B cell (primary cell): ENCODE measurements at places on chromosomes 11 and 22. TPM values are rescaled to one million over a fixed set of nuclear protein-coding genes. Genes with fewer than 3 reads are reported as not detected.

DNA sequence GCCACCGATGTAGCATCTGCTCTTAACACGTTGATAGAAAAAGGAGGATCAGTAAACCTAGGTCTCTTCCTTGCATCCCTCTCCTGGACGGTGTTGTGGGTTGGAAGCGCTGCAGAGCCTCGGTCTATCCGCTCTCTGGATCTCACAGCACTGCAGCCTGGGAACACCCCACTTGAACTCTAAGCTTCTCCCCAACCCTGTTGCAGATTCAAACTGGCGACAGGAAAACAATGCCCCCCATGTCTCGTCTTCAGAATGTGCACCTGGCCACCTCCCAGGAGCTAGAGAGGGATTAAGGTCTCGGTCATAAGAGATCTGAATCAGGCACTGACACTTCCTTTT, 454 bp downstream of the TMEM218 start:
- no peak for DNase-seq

- no peak for DNase-seq
These were observed 4.9 kb downstream of the OVOL1 start for GRCh38 chr11:65791719-65792213.

DNA sequence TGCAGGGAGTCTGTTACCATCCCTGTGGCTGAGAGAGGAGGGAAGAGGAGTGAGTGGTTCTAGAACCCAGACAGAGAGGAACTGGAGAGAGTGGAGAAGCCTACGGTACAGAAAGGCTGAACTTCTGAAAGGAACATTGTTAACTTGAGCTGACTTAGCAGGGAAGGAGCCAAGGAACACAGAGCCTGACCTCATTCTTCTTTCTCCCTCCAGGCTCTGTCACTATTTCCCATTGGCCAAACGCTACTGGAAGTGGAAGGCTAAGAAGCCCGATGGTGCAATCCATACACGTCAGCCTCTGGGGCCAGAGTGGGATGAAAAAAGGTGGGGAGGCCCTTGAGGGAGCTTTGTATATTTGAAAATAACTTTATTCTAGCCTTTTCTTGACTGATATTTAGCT, 16.5 kb upstream of the WT1 start:
- no peak for DNase-seq

Gene TMPRSS6
- 0.15 TPM in 1 of 2 replicates, not detected in the other for total RNA-seq
